Right ventricle myocardium superior (tissue), 1 donor: ENCODE measurements at places on chromosomes 4 and X. TPM values are rescaled to one million over a fixed set of nuclear protein-coding genes. Genes with fewer than 3 reads are reported as not detected.

GRCh38 chrX:38960137-38960536, 158.9 kb downstream of the MID1IP1 start:
- no peak for DNase-seq

- DNase-seq, result no peak
These were observed 215.5 kb upstream of the UGT8 start for GRCh38 chr4:114383067-114383466.

The RADX gene
- total RNA-seq, result 0.97 TPM

The PRRG1 gene
- 14.5 TPM for total RNA-seq

- peak; percentile 79 for DNase-seq
These were observed 496 bp downstream of the FBXO8 start for GRCh38 chr4:174282836-174283506.

DNA sequence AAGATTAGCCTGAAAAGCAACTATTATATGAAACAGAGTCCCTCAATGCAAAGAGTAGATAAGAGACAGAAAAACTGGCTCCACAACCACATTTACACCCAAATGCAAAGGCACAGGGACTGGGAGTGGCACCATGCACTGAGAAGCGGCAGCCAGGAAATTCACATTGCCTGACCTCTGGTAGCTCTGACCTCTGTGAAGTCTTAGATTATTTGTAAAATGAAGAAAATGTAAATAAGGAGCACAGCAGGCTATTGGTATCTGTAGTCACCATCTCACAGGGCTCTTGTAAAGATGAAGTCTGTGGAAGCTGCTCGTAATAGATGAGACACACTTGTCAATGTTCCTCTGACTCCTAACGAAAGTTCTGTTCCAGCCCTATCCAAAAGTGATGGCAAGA, 69.7 kb downstream of the FAT1 start:
- DNase-seq, result no peak
